ENCODE measurements at places on chromosomes 6 and 20.

GRCh38 chr6:14824484-14825275 is 421.2 kb upstream of the JARID2 start:
- DNase-seq, result no peak

DNA sequence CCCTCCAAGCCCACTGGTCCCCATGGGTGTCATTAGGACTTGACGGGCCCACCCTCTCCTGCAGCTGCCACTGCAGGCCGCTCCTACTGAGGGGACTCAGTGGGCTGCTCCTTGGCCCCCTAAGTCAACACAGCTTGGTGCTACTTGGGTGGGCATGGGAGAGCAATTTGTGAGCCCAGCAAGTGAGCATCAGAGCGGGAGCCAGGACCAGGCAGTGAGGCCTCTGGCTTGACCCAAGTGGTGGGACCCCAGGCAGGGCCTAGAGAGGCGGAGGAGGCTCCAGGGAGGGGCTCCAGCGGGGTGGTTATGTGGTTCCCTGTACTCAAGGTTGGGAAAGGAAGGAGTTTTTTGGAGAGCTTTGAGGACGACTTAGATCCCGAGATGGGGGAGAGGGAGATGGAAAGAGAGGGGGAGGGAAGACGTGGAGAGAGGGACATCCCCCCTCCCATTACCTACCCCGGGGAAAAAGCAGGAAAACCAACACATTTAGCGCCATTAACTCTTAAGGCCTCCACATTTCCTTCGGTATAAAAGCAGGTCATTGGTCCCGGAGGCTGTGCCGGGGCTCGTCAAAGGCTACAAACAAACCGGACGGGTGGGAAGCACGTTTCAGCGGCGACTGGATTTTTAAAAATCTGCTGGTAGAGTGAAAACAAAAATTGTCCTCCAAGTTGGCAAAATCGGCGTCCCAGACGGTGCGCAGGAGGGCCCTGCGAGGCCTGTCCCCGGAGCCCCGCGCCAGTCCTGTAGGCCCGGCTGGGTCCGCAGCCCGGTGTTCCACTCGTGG is 8.8 kb downstream of the FOXC1 start:
- DNase-seq, result no peak

DNA sequence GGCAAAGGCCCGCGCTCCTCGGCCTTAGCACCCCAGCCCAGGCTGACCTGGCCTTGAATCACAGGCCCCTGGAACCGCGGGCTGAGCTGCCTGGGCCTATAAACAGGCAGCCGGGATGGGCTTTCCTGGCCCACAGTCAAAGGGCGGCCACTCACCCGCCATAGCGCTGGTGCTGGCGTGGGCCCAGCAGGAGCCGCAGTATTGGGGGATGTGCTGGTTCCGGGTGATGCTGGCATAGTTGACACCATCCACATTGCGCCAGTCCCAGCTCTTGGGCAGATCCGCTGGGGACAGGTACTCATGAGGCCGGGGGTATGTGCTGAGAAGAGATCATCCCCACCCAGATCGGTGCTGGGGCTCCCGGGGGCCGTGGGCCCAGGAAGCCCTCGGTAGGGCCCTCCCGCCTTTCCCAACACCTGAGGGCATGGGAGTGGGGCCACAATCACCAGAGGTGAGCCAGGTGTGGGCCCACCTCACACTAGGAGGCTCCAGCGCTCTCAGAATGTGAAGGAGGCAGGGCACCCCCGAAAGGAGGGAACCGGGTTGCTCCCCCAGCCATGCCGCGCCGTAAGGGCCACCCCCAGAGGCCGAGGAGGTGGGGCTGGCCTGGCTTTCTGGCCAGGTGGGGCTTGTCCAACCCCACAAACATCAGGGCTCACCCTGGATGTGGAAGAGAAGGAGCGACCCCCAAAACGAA is 739 bp downstream of the CTSZ start:
- DNase-seq, result no peak

GRCh38 chr20:40489886-40490285 is 199.2 kb downstream of the MAFB start:
- no peak for DNase-seq

DNA sequence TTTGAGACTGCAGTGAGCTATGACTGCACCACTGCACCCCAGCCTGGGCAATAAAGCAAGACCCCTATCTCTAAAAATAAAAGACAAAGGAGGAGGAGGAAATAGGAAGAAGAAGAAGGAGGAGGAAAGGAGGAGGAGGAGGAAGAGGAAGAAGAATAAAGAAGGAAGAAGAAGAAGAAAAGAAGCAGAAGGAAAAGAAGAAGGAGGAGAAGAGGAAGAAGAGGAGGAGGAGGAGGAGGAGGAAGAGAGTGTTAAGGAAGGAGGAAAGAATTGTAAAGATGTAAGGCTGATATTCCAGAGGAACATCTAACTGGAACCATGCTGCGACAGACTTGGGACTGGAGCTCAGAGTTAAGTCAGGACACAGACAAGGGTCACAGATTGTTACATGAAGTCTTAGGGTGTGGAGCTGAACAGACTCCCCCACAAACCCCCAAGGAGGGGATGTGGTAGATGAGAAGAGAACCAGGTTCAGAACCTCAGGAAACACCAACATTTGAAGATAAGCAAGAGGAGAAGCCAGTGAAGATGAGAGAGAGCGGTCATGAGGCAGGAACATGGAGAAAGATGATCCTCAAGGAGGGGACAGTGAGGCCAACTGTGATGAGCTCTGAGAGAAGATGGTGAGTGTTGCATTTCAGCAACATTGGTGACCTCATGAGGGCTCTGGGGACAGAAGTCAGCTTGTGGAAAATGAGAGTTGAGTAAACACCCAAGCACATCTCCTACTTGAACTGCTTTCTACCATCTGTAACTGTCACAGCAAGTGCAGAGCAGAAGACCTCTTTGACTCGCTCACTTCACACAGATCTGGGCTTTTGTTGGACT is 118.2 kb downstream of the CD164 start:
- no peak for DNase-seq

GRCh38 chr6:8237668-8238067 is 135.3 kb upstream of the EEF1E1 start:
- DNase-seq, result no peak

DNA sequence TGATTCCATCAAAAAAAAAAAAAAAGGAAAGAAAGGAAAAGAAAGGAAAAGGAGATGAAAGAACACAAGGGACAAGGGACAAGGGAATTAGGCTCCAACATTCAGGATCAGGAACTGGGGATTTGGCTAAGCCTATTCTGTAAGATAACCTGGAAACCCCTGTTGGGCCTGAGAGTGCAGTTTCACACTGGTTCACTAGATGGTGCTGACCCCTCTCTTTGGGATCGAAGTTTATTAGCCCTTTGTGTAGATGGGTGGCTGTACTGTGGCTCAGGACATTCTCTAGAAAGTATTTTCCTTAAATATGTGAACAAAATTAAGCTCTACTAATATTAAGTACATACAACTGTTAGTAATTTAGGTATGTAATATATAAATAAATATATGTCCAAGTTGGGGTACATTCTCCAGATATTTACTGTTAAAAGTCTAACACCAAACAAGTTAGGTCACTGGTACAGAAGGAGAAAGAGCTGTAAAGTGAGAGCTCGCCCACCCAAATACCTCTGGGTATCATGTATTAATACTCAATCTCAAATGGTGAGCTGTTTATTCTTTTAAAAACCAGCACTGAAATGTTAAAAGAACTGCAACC is 6.3 kb downstream of the OR2A4 start:
- peak; percentile 27 for DNase-seq

DNA sequence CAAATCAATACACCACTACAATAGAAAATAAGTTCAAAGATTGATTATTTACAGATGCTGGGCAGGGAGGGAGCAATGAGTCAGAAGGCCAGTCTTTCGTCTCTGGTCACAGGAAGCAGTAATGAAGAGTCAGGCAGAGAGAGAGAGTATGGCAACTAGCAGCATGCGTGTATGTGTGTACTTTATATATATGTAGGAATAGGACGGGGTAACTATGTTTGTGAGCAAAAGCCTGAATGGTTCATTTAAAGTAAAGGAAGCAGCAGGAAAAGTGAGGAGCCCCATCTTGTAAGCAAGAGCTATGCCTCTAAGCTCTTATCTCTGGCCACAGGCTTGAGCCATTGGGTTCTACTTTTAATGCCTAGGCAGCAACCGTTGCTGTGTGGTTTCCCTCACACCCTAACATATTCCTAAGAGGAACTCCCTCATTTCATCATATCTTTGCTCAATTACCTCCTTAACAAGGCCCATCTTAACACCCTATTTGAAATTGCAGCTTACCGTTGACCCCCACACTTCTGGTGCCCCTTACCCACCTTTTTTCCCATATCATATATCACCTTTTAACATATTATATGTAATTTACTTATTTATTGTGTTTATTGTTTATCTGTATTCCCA is 66.6 kb downstream of the AFG1L start:
- DNase-seq, result no peak

- DNase-seq, result no peak
Observed at GRCh38 chr20:63968136-63968927, 1.4 kb downstream of the ZNF512B start.

DNA sequence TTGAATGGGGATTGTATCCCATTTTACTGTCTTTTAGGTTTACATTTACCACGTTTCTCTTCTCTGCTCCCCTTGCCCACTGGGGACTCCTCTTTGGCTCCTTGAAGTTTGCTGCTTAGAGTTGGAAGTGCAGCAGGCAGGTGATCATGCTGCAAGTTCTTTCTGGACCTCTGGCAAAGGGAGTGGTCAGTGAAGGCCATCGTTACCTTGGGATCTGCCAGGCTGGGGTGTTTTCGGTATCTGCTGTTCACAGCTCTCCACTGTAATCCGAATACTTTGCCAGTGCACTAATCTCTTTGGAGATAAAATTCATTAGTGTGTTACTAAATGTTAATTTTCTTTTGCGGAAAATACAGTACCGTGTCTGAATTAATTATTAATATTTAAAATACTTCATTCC is 9.1 kb upstream of the EFCAB8 start:
- DNase-seq, result no peak

- DNase-seq, result no peak
Observed at GRCh38 chr6:170006900-170007467, 255.6 kb downstream of the ERMARD start.

DNA sequence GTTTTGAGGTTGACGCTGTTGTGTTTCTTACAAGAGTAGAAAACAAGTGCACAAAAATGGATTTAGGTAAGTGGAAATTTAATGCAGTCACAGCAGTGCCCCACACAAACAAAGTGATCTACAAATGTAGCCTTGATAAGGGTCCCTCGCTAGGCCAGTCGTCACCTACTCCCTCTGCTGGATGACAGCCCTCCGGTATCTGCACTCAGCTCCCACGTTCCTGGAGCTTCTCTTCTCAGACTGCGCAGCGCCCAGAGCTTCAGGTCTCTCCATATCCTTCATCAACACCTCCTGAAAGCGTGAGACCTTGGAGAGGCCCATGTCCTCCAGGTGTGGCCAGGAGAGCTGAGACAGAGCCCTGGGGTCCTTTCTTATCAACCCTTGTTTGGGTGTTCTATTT is 58.3 kb upstream of the MAP3K4 start:
- DNase-seq, result no peak
